ENCODE measurements at places on chromosomes 16 and 17. TPM values are rescaled to one million over a fixed set of nuclear protein-coding genes. Genes with fewer than 3 reads are reported as not detected.

GRCh38 chr17:37142294-37142896 lies 193.6 kb downstream of the AATF start:
- DNase-seq, result no peak

Gene PDPK1
- total RNA-seq, result 36.5 TPM

- no peak for DNase-seq
These were observed 6.3 kb downstream of the C17orf50 start for GRCh38 chr17:35766903-35767510.

Gene VAT1
- 20.8 TPM for total RNA-seq

- DNase-seq, result no peak
These were observed 19.9 kb upstream of the OSGIN1 start for GRCh38 chr16:83932955-83933673.

DNA sequence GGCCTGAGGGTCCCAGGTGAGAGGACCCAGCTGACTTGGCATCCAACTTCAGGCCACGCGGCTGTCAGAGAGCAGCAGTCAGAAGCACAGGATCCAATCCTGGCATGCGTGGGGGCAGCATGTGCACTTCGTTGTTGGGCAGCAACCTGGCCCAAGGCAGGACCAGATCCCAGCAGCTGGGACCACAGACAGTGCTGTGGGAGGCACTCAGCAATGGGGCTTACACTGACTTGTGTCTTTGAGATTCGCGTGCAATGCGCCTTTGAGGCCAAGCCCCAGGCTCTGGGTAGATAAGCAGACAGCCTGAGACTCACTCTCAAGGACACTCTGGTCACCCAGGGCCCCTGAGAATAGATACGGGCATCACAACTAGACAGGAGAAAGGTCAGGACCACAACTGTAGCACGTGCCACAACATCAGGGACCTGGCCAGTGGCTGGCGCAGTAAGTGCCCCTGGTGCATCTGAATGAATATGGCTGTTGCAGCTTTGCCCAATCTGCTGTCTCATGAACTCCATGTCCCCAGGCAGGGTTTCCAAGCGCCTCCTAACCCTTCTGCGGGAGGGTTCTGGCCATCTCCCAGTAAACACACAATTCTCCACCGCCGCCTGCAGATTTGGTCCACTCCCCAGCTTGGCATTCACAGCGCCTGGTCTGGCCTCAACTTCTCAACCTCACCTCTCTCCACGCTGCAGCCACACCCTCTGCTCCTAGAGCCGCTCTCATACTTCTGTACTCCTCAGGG lies 3.2 kb downstream of the PAM16 start:
- no peak for DNase-seq

GRCh38 chr17:74383141-74383540 lies 15.8 kb downstream of the GPR142 start:
- DNase-seq, result no peak

DNA sequence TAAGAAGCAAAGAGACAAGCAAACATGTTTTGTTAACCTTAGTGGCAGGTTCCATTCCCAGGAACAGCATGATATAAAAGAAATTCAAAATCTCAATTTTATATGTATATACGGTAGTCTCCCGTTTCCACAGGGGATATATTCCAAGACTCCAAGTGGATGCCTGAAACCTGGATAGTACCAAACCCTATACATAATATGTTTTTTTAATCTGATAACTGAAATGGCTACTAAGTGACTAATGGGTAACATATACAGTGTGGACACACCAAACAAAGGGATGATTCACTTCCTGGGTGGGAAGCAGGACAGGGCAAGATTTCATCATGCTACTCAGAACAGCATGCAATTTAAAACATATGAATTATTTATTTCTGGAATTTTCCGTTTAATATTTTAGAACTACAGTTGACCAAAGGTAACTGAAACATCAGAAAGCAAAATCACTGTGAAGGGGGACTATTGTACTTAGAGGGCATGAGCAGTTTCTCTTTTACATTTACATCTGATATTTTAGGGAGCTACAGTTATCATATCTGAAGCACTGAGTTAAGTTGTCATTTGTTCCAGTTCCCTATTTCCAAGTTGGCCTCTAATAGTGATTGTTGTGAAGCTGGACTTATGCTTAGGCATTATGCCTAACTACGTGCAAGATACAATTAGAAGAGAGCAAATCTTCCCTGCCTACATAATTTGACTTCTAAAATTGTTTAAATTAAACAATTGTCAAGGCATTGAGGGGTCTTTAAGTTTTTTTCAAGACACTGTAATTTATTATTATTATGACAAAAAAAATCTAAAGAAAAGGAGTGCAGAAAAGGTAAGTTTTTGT lies 34.1 kb upstream of the ABCA6 start:
- DNase-seq, result no peak

DNA sequence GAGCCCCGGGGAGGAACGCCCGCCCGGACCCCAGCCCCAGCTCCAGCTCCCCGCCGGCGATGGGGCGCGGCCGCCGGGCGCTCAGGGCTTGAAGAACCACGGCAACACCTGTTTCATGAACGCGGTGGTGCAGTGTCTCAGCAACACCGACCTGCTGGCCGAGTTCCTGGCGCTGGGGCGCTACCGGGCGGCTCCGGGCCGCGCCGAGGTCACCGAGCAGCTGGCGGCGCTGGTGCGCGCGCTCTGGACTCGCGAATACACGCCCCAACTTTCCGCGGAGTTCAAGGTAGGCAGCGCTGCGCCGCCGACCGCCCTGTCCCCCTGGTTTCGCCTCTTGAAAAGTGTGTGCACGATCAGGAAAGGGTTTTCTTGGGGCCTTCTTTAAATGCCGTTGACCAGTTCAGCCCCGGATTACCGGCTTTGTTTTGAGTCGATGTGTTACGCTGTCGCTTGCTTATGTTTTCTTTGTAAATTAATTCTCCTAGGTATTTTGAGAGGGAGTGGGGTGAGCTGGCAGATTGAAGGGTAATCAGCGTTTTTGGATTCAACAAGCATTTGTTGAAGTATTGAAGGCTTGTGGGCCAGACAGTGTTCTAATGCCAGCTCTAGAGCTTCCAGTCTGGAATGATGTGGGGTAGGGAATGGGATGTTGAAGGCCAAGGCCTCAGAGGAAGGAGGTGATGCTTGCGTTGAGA lies 681 bp downstream of the USP43 start:
- DNase-seq, result peak; percentile 31

- DNase-seq, result no peak
These were observed 63.5 kb upstream of the TEX2 start for GRCh38 chr17:64326420-64327054.

All from activated naive CD8-positive, alpha-beta T cell treated with anti-CD3 and anti-CD28 coated beads for 36 hours (primary cell).